ENCODE measurements at places on chromosomes 6 and 20. TPM values are rescaled to one million over a fixed set of nuclear protein-coding genes. Genes with fewer than 3 reads are reported as not detected.

DNA sequence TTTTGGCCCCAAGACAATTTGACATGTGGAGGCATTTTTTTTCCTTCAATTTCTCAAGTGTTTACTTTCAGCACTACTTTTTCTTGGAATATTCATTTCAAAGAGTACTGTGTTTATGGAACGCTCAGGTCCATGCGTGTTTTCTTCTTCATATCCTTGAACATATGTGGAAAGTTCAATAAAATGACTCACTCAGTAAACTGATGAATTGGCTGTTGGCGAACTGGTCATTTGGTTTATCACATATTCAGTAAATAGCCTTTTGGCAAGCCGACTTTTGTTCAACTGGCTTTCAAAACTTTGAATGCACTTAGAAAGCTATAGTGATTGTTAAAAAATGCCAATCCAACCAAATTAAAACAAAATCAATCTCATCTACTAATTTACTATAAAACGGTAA is 964.6 kb upstream of the SLC35B3 start:
- peaks cover 16% of the 10 kb centered on the region for H3K27me3 ChIP-seq
- H3K36me3 ChIP-seq: no peaks in the 10 kb centered on the region
- no peak overlapping the region for H3K4me3 ChIP-seq
- no peaks in the 10 kb centered on the region for H3K4me1 ChIP-seq
- no peak overlapping the region for H3K27ac ChIP-seq

DNA sequence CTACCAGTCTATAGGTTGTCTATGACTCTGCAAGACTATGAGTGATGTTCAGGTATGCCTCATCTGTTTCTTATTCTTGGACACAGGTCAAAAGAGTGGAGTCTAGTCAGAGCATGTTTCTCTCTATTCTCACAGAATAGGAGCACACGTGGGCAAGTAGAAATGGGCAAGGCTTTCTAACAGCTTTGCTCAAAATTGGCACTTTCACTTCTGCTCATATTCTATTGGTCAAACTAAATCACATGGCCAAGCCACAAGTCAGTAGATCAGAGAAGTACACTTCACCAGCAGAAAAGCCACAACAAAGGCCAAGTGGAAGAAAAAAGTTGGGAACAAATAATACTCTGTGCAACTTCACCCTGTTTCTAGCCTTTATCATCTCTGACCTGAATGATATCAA is 354.5 kb upstream of the SYNCRIP start:
- H3K27ac ChIP-seq: no peak overlapping the region
- H3K27me3 ChIP-seq: no peaks in the 10 kb centered on the region
- H3K36me3 ChIP-seq: no peaks in the 10 kb centered on the region
- no peaks in the 10 kb centered on the region for H3K4me1 ChIP-seq
- H3K4me3 ChIP-seq: no peak overlapping the region
- no peak for DNase-seq

DNA sequence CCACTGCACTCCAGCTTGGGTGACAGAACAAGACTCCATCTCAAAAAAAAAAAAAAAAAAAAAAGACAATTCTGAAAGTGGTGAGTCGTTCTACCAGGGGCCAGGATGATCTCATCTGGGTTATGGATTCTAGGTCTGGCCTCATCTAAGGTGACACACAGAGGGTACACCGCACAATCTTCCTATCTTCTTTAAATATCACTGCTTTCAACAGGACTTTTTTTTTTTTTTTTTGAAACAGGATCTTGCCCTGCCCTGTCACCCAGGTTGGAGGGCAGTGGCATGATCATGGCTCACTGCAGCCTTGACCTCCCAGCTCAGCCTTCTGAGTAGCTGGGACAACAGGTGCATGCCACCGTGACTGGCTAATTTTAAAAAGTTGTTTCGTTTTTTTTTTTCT is 67.7 kb downstream of the SLC16A10 start:
- H3K27me3 ChIP-seq: no peaks in the 10 kb centered on the region
- H3K27ac ChIP-seq: no peak overlapping the region
- peak; percentile 28 for DNase-seq
- H3K4me1 ChIP-seq: peaks cover 50% of the 10 kb centered on the region

GRCh38 chr6:109117346-109118035 is 22.2 kb downstream of the CEP57L1 start:
- H3K27me3 ChIP-seq: no peaks in the 10 kb centered on the region
- H3K36me3 ChIP-seq: peaks cover under 1% of the 10 kb centered on the region
- peaks cover 12% of the 10 kb centered on the region for H3K4me1 ChIP-seq
- no peak for DNase-seq

ADGRF5 gene
- not detected for total RNA-seq

DNA sequence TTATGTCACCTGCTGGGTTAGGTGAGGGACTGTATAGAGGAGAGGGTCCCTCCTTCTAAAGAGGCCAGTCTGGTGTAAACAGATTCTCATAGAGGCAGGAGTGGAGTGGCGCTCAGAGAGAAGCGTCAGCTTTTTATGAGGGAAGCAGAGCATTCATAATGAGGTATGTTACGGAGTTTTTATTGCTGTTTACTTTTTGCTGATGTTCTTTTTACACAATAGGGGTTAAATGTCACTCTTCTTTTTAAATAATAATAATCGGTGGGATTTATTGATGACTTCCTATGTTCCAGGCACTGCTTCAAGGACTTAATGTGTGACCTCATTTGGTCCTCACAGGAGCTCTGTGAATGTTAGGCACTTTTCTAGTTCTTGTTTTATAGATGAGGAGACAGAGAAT is 79.9 kb downstream of the L3MBTL3 start:
- H3K36me3 ChIP-seq: peaks cover 31% of the 10 kb centered on the region
- DNase-seq: no peak
- H3K27ac ChIP-seq: no peak overlapping the region
- no peaks in the 10 kb centered on the region for H3K4me1 ChIP-seq
